ENCODE measurements at places on chromosomes 2 and 18. TPM values are rescaled to one million over a fixed set of nuclear protein-coding genes. Genes with fewer than 3 reads are reported as not detected.

Gene ACADL
- not detected for total RNA-seq

Gene PSMA8
- total RNA-seq, result 1.3 TPM

Gene ANXA4
- total RNA-seq, result 17.5 TPM

Gene IFT172
- 12.1 TPM for total RNA-seq

Gene RAB17
- 0.69 TPM for total RNA-seq

Gene PLEK
- total RNA-seq, result 4.8 TPM

Gene IL36G
- total RNA-seq, result not detected

Gene SNORC
- 2.1 TPM for total RNA-seq

Gene SNED1
- total RNA-seq, result 1.4 TPM

Gene ANKRD30BL
- not detected for total RNA-seq

Gene CABYR
- total RNA-seq, result 1.3 TPM

Gene NDC80
- total RNA-seq, result 82.2 TPM

Gene CCDC102B
- total RNA-seq, result 2.1 TPM

Gene SERPINB3
- not detected for total RNA-seq

Gene FNDC4
- total RNA-seq, result not detected

Gene EPHA4
- total RNA-seq, result 1.8 TPM

Gene MYO7B
- total RNA-seq, result 1.2 TPM

Gene VWC2L
- total RNA-seq, result not detected

Gene BCL11A
- 0.54 TPM for total RNA-seq
